Bronchial epithelial cell (primary cell): ENCODE measurements at places on chromosomes 6 and 20. TPM values are rescaled to one million over a fixed set of nuclear protein-coding genes. Genes with fewer than 3 reads are reported as not detected.

GRCh38 chr20:33372993-33373441 lies 28.3 kb downstream of the CDK5RAP1 start:
- DNase-seq = peak; percentile 58

GRCh38 chr20:40997116-40997515 lies 31.5 kb upstream of the TOP1 start:
- DNase-seq = no peak

DNA sequence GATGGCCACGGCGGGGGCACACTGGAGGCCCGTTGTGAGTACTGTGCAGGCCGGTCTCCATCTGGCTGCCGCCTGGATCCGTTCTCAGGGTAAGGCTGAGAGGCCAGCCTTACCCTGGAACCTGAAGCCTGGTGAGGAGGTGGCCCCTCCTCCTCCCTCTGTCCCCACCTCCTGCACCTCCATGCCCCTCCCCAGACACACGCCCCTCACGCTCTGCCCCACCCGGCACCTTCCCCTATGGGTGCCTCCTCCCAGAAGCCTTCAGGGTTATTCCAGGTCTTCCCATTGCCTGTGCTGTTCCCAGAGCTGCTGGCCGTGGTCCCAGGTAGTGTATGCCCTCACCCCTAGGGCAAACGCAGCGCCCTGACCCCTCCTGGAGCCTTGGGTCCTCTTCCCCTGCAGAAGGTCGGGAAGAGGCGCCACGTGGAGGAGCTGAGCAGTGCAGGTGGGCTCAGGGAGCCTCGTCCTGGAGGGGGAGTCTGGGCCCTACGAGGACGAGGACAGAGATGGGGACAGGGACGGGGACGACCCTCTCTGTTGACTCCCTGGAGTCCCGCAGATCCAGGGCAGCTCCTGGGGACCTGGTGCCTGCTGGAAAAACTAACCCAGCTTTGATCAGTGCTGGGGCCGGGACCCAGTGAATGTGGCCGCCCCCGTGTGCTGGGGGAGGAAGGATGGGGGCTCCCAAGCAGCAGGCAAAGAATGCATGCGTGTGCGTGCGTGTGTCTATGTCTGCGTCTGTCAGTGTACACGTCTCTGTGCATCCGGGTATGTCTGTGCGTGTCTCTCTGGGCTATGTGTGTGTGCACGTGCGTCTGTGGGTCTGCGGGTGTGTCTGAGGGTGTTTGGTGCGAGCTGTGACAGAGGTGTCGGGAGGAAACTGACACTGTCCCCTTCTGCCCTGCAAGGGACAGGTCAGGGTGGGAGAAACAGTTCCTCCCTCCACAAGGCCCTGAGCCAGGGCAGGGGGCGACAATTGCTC lies 8.2 kb upstream of the HRH3 start:
- DNase-seq = no peak

DNA sequence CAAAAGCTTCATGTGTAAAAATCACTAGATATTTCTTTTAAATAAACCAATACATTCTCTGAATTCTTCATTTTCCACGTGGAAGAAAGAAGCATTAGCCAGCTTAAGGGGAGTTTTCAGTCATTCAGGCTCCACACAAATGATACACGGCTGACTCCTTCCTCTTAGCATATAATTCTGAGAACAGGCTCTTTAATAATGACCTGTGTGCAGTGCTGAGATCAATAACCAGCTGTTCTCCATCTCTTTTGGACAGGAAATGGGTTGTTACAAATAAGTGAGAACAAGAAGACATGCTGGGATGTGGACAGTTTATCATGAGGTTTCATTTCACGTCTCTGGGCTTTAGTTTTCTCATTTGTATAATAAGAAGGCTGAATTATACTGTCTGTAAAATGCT lies 146.9 kb upstream of the C6orf118 start:
- no peak for DNase-seq

DNA sequence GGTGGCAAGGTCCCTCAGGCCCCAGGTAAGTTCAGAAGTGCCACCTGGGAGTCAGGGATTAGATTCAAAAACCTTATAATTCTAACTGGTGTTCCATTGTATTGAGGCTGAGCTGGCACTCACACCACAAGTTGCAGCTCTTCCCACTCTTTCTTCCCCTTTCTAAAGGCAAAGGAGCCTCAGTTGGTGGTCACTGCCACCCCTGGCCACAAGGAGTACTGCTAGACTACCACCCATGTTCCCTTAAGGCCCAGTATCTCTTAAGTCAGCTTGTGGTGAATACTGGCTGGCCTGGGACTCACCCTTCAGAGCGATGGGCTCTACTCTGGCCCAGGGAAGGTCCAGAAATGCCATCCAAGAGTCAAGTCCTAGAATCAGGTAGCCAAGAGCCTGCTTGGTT lies 421.1 kb upstream of the KHDRBS2 start:
- DNase-seq = no peak

GRCh38 chr6:122839906-122840305 lies 50.8 kb downstream of the SMPDL3A start:
- DNase-seq = no peak

GRCh38 chr6:37502703-37503291 lies 3.1 kb upstream of the CCDC167 start:
- no peak for DNase-seq

GRCh38 chr6:71531841-71532240 lies 243.2 kb downstream of the OGFRL1 start:
- no peak for DNase-seq

DNA sequence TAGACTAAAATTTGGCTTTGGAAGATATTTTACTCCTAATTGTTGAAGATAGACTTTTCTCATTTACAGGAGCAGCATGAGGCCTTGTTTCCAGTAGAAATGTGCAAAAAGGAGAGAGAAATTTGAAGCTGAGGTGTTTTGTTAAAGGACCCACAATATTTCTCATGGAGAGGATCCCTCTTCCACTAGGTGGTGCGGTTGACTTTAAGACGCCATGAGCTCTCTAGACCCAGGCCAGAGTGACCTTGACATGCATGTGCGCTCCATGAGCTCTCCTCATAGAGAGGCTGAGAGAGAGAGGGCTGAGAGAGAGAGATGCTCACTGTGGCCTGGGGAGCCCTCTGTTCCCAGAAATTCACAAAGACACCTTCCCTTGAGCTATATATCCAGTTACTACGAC lies 861.2 kb upstream of the EYS start:
- DNase-seq = no peak

DNA sequence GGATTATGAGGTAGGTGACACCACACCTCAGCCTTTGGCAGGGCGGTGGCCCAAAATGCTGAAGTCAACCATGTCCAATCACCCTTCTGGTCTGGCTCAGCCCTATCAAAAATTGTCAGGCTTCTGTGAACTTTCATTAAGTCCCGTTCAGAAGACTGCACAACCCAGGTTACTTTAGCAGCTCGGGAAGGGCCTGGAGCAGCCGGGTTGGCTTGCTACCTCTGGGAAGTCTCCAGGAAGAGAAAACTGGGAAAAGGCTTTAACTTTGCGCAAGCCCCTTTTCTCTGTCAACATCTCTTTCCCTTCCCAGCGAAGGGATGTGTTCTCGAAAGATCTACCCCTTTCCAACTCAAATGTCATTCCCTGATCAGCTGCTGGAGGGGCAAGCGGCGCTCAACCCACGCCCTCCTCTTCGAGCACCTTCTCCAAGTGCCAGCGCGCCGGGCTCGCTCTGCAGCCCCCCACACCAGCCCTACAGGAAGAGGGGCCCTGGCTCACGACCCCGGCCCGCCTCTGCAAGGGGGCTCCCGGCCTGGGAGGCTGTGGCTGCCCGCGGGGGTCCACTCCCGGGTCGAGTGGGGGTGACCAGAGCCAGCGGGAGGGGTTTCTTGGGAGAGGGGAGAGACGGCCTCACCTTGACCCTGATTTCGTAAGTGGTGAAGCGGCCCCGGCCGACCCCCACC lies 573 bp downstream of the SNX3 start:
- peak; percentile 40 for DNase-seq

GRCh38 chr6:120918137-120918536 lies 416.1 kb downstream of the TBC1D32 start:
- DNase-seq = no peak

GRCh38 chr20:63484651-63485403 lies 12.4 kb upstream of the KCNQ2 start:
- DNase-seq = no peak

- no peak for DNase-seq
These were observed 114.1 kb downstream of the NRN1 start for GRCh38 chr6:5892669-5893068.

DNA sequence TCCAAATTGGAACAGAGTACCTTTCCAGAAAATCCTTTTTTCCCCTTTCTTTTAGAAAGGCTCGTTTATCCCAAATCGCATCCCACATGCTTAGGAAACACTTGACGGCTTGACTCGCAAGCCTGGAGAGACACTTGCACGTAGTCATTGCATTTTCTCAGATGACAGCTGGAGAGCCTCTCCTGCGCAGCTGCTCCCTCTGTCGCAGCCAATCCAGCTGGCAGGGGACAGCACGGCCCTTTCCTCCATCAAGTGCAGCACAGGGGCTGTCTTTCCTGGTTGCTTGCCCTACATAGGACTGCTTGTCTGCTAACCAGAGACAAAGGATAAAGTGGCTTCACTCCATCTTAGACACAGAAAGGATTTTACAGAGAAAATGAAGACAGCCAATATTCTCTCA lies 77.6 kb upstream of the RGS17 start:
- DNase-seq = no peak

DNA sequence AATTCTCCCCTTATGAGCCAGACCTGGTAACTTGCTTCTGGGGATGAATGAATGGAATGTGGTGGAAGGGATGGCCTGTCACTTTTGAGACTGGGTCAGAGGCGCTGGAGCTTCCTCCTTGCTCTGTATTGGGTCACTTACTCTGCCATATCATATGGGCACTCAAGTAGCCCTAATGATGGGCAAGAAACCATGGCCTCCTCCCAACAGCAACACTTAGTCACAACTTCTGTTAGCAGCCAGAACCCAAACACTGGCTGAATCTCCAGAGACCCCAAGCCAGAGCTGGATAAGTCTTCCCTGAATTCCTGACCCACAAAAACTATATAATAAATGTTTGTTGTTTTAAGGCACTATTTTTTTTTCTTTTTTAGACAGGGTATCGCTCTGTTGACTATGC lies 5.5 kb downstream of the E2F1 start:
- no peak for DNase-seq

DNA sequence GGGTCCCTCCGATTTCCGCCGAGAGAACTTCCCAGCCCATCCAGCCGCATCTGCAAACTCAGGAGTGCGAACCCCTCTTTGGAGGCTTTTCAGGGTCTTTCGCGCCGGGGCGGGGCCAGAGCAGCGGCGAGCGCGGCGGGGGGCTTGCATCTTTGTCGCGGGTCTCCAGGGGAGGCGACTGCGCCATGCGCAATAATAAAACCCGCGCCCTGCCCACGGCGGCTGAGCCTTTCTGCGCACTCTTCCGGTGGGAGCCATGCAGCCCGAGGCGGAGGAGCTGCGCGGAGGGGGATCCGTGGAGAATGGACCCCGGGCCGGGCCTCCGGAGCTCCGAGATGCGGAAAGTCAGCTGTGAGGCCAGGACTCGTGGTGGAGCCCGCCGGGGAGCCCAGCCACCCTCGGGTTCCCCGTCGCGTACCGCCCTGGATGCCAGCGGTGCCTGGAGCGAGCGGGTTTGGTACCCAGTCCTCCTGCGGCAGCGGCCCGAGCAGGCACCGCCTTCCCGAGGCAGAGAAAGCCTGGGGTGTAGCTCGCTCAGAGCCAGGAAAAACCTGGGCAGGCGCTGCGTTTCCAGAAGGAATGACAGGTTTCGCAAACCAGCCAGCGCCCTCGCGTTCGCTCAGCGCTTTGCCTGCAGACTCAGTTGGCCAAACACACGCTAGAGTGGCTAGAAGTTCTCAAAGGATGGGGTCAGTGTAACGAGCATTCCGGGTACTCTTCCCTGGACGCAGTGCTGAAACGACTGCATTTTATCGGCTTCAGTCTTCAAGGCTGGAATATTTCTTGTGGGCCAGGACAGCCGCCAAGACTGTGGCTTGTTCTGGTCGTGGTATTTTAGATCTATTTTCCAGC lies 1.2 kb downstream of the AKAP12 start:
- peak; percentile 58 for DNase-seq

DNA sequence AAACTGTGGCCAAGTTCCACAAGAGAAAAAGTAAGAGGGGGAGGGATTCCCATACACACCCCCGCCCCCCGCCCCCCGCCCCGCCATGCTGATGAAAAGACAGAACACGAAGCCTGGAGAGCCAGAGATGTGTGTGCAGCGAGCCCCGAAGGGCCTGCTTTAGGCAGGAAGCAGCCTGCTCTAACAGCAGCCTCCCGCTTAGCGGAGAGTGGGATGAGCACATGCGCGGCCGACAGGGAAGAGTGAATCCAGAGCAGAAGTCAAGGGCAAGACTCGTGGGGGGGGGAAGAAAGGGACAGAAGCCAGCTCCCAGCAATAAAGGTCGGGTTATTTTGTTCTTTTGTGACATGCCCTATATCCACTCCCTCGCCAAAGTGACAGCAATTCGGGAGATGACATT lies 67.2 kb upstream of the PTGIS start:
- DNase-seq = no peak

GRCh38 chr6:1584996-1585668 lies 24.6 kb upstream of the FOXC1 start:
- no peak for DNase-seq

DNA sequence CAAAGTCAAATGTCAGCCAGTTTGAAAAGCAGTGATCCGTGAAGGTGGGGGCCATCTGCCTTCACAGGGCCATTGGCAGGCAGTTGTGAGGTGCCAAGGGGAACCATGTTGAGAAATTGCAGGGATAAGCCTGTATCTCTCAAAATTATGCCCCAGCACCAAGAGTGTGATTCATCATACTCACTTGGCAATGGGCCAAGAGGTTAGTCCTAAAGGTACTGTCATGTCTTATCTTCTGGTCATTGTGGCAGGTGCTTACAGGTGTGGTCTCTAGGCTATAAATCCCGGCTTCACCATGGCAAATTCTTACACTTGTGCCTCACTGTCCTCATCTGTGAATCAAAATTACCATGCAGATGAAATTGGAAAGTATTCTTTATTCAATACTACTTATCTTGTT lies 150.7 kb upstream of the LAMP5 start:
- peak; percentile 32 for DNase-seq

DNA sequence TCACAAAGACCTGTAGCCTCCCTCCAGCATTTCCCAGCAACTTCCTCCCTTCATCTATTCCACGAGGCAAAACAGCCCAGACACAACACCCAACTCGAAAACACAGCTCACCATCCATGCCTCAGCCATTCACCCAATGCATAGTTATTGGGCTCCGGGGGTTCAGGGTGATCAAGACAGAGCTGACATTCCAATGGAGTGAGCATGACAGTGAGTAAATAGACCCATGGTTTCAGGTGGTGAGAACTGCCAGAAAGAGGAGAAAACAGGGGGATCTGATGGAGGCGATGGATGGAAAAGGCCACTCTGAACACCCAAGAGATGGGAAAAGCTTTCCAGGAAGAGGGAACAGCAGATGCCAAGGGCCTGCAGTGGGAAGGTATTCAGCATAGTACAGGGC lies 5.9 kb downstream of the CASS4 start:
- peak; percentile 17 for DNase-seq

The PHACTR1 gene
- under 0.01 and 0.38 TPM in 2 replicates for total RNA-seq

The TRAPPC3L gene
- total RNA-seq = not detected in 2 replicates

The SCUBE3 gene
- not detected in 2 replicates for total RNA-seq

The TSHZ2 gene
- total RNA-seq = 1.6 and 1.8 TPM in 2 replicates

The PRND gene
- total RNA-seq = not detected in 2 replicates

The IMPG1 gene
- not detected in 2 replicates for total RNA-seq

The RIMS1 gene
- under 0.01 and 0.26 TPM in 2 replicates for total RNA-seq

The ZFP64 gene
- total RNA-seq = 27.5 and 49.8 TPM in 2 replicates

The PPP1R10 gene
- 10.5 and 18.3 TPM in 2 replicates for total RNA-seq

The CDK5RAP1 gene
- total RNA-seq = 21.6 and 27.4 TPM in 2 replicates
